ENCODE measurements at places on chromosomes 2 and 18.

GRCh38 chr18:79117385-79117784 lies 48.2 kb downstream of the ATP9B start:
- no peak for DNase-seq

GRCh38 chr2:216713691-216714336 lies 18.5 kb upstream of the IGFBP5 start:
- no peak for DNase-seq

DNA sequence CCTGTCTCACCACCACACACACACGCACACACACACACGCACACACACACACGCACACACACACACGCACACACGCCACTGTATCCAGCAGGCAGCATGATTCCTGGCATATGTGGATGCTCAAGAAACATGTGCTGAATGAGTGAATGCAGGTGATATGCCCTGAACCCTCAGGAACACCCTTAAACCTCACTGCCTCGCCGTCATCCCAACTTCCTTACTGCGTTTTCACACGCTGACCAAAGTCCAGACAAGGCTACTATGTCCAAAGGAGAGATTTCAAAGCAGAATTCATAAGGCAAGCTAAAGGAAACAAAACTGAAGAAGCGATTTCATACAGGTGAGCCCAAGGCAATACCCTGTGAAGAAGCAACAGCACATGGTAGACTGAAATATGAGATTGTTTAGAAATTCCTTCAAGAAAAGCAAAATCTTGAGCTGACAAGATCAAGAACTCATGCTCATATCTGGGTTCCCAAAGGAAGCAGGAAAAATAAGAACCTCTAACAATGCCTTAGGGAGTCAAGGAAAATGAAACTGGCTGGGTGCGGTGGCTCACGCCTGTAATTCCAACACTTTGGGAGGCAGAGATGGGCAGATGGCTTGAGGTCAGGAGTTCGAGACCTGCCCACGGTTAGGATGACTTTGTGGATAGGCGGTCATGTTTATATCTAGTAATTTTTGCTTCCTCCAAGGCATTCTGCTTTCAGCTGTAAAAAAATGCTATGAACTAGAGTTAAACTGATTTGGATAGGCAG lies 69.1 kb downstream of the TNFRSF11A start:
- no peak for DNase-seq

- no peak for DNase-seq
Measured at GRCh38 chr2:133025004-133025403, 355.0 kb upstream of the LYPD1 start.

DNA sequence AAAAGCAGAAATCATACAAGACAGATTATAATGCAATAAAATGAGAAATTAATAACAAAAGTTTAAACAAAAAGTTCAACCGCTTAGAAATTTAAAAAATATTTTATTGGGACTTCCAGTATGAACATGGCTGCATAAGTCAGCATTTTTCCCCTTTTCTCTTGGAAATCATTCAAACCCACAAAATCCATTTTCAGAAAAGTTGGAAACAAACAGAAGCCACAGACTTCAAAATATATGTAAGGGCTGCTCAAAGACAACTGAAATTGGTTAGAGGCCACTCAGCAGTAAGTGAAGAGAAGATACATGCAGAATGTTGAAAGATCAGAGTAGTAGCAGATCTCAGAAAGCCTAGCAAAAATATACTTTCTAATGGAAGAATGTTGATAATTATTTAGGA lies 194.0 kb downstream of the DYSF start:
- DNase-seq: no peak

DNA sequence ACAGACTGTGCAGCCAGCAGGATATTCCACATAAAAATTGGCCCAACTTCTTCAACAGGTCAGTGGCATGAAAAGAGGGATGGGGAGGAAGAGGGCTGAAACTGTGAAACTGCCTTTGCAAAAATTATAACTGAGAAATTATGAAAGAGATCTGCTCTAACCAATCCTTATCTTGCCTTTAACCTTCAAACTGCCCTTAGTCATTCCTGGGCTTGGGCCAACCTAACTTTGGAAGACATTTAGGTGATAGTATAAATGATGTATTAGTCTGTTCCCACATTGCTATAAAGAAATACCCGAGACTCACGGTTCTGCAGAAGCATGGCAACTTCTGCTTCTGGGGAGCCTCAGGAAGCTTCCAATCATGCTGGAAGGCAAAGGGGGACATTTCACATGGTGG lies 74.5 kb downstream of the RPL31 start:
- DNase-seq: no peak

DNA sequence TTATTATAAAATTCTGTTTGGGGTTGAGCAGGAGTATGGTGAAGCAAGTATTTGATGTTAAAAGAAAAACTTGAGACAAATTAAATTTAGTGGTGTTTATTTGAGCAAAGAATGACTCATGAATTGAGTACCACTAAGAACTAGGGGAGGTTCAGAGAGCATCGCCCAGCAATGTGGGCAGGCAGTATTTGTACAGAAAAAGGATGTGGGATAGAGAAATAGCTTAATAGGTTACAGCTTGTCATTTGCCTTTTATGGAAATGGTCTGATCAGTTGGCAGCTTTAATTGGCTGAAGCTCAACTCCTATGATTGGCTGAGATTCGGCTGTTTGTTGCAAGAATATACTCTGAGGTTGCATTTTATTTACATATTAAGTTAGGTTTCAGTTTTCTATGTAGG lies 68.2 kb downstream of the LRATD1 start:
- DNase-seq: no peak

- DNase-seq: no peak
Measured at GRCh38 chr2:105786231-105787230, 41.8 kb downstream of the NCK2 start.

DNA sequence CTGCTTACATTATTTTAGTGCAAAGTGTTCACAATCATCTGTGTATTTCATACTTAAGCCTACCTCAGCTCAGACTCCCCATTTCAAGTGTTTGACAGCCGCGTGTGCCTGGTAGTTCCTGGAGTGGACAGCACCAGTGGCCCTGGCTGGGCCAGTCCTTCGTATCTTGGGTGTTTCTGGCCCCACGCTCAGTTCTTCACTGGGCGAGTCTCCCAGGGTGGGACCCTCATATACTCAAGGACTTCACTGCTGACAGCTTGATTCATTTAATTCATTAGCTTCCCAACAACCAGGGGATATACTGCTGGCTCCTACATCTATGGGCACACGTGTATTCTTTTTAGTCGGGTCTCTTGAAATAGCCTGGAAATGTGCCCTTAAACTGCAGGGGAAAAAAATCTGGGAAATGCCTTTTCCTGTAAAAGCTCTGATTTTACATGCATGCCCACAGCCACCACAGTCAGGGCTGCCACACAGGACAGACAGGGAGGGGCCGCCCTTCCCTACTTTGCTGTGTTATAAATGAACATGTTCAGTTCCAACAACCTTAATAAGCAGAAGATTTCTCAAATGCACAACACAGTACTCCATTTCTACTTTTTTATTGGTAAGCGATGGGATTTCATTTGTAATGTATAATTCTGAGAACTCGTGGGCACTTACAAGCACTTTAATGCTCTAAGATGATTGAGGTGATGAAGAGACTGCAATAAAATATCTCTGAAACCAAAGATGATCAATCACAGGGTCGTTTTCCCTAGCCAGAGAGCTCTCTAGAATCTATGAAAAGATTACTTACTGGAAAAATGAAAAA lies 205.5 kb upstream of the REV1 start:
- DNase-seq: no peak

DNA sequence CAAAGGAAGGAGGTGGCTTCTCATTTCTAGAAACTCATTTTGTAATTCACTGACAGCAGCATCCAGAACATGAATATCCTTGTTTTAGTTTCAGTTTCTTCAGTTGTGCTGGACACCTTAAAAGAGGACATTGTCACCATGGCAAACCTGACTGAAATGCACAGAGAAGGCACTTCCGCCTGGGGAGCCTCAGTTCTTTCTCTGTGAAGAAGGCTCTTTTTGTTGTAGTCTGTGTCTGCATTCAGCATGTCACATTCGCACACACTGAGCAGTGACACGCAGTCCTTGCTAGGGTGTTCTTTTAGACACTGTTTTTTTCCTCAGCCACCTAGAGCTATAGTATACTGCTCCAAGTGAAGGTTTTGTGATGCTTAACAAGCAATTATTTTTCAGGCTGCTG lies 9.5 kb upstream of the RPRM start:
- no peak for DNase-seq

- DNase-seq: no peak
Measured at GRCh38 chr2:223604231-223604630, 2.1 kb upstream of the SCG2 start.

DNA sequence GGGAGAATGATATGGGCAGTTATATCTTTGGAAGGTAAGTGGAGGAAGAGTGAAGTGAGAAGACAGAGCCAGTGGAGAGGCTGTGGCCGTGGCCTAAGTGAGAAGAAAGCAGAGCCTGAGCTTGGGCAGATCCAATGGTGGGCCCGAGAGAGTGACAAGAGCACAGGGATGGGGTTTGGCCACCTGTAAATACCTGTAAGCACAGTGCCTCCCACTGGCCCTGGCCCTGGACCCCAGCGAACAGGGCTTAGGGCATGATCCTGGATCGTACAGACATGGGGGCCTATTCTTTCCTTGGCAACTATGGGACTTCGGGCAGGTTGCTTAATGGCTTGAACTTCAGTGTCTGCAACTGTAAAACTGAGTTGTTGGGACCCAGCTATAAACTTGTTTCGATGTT lies 44.1 kb downstream of the MTCL1 start:
- no peak for DNase-seq

GRCh38 chr2:164538240-164538866 lies 82.9 kb downstream of the GRB14 start:
- DNase-seq: no peak

DNA sequence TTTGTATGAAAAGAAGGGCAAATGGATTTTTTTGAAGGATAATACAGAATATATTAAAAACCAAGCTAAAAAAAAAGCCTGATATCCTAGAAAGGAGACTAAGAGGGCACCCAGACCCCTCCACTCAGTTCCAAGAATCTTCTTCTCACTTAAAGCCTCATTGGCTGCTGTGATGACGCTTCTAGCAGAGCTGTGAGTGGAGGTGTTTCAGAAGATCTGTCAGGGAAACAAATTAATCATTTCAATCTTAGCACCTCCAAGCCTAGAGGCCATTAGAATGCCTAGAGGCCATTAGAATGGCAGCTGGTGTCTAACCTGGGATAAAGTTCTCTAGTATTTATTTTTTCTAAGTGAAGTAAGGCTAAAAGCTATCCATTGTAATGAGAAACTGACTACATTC lies 164.2 kb upstream of the TMEM200C start:
- no peak for DNase-seq

DNA sequence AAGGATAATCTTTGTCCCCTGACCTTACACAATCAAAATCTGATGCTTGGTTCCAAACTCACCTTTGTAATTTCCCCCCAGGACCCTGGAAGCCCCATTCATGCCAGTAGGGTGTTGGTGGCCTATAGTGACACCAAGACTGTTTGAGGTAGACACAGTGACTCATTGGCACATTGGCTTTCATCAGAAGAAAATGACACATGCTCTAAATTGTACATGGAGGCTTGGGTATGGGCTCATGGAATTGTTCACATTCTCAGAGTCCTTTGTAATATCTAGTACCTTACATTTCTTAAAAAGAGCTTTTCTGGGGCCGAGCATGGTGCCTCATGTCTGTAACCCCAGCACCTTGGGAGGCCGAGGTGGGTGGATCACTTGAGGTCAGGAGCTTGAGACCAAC lies 61.2 kb upstream of the LRPPRC start:
- DNase-seq: no peak

GRCh38 chr18:61910101-61910500 lies 17.3 kb upstream of the RNF152 start:
- no peak for DNase-seq

- no peak for DNase-seq
Measured at GRCh38 chr2:167858086-167858485, 389.3 kb downstream of the STK39 start.

- DNase-seq: no peak
Measured at GRCh38 chr2:14626873-14627272, 5.6 kb upstream of the LRATD1 start.

GRCh38 chr18:50360611-50361010 lies 14.2 kb upstream of the SKA1 start:
- DNase-seq: no peak

- DNase-seq: no peak
Measured at GRCh38 chr2:70817284-70817954, 3.0 kb downstream of the CLEC4F start.

DNA sequence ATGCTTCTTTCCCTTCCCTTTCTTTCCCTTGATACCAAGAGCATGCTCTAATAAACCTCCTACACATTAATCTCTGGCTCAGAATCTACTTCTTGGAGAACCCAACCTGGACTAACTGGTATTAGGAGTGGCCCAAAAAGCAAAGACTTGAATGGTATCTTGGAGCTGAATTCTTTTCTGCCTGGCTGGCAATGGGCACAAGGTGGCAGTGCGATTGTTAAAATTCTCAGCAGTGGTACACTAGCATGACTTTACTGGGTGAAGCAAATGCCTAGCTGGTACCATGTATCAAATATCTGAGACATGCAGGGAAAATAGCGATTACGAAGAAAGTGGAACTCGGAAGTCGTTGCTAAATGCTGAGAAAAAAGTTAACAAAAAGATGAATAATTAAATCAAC lies 376.1 kb downstream of the XIRP2 start:
- DNase-seq: no peak

GRCh38 chr18:74116633-74117554 lies 30.7 kb downstream of the FBXO15 start:
- DNase-seq: no peak

DNA sequence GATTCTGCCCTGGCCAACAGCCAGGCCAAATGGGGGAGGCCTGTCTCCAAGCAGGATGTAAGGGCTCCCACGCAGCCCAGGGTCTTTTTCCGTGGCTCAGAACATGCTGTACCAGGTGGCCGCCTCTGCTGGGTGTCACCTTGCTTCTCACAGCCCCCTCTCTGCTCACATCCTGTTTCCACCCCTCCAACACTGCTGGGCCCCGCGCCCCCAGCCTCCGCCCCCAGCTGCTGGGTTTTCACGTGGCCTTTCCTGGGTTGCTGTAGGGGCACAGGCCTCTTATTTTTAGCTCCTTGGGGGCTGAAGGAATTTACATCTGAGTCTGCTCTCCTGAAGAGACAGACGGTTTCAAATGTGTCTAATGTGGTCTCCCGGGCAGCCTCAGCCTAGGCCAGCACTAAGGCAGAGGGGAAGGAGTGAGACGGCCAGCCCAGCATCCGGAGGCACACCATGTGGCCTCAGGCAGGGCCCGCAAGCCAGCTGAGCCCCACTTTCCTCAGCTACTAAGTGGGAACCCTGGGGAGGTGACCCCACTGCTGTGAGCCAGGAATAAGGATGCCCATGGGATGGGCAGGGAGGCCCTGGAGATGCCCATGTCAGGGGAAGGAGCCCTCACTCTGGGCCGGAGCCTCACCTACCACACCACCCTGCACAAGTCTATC lies 18.7 kb upstream of the DUSP2 start:
- no peak for DNase-seq

DNA sequence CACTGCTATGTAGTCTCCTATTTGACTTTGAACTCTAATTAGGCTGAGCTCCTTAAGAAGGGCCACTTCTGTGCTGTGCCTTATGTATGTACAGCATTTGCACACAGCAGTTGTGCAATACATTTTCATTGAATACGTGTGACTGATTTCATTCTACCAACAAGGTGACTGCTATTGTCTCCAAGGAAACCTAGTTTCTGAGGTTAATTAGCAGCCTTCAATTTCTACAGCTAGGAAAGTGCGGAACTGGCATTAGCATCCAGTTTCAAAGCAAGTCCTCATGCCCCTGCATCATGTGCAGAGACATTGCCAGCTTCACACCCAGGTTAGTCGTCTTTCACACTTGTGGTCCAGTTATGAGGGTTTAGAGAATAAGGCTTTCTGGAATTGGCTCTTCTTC lies 58.6 kb downstream of the NCK2 start:
- no peak for DNase-seq

Measured in GM18507 (cell line).